Esophagus muscularis mucosa (tissue), 4 donors: ENCODE measurements at places on chromosomes 7 and 10. TPM values are rescaled to one million over a fixed set of nuclear protein-coding genes. Genes with fewer than 3 reads are reported as not detected.

GRCh38 chr7:135147341-135147898 lies 452 bp upstream of the TMEM140 start:
- no peaks in the 10 kb centered on the region for H3K36me3 ChIP-seq
- no peak for DNase-seq
- no peaks in the 10 kb centered on the region for H3K27me3 ChIP-seq
- peaks cover 45% of the 10 kb centered on the region for H3K4me1 ChIP-seq
- H3K27ac ChIP-seq = peak overlapping the region; percentile 92

- no peak overlapping the region for H3K27ac ChIP-seq
- no peak overlapping the region for H3K4me3 ChIP-seq
- H3K4me1 ChIP-seq = peaks cover 13% of the 10 kb centered on the region
These were observed 47.3 kb downstream of the LRRN3 start for GRCh38 chr7:111138193-111138569.

Gene NPFFR1
- total RNA-seq = not detected

GRCh38 chr7:41890631-41891274 lies 187.9 kb upstream of the INHBA start:
- H3K4me3 ChIP-seq = no peak overlapping the region
- no peak overlapping the region for H3K27ac ChIP-seq
- DNase-seq = no peak

Gene TMEM229A
- total RNA-seq = not detected

Gene LIPM
- not detected for total RNA-seq

DNA sequence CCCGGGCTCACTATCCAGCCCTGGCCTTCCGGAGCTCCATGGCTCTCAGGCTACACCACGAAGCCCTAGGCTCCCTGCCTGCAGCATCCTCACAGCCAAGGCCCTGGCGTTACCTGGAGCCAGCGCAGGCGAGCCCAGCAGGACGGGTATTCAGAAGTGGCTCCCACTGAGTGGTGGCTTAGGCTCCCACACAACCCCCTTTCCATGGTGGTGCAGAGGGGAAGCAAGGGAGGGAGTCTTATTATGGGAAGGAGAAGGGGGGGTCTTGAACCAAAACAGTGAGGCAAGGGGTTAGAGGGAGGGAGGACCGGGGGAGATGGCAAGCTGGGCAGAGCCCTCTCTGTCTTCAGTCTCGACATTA lies 29.6 kb upstream of the NDST2 start:
- peak overlapping the region; percentile 14 for H3K27ac ChIP-seq
- no peak overlapping the region for H3K4me3 ChIP-seq
- H3K27me3 ChIP-seq = no peaks in the 10 kb centered on the region

GRCh38 chr7:152383341-152384234 lies 52.2 kb downstream of the KMT2C start:
- no peak for DNase-seq
- H3K4me1 ChIP-seq = peaks cover 14% of the 10 kb centered on the region
- H3K27ac ChIP-seq = no peak overlapping the region
- no peaks in the 10 kb centered on the region for H3K36me3 ChIP-seq
- no peaks in the 10 kb centered on the region for H3K27me3 ChIP-seq

Gene FZD8
- 12.4 TPM for total RNA-seq

GRCh38 chr7:11313801-11314200 lies 340.1 kb downstream of the PHF14 start:
- H3K27me3 ChIP-seq = no peaks in the 10 kb centered on the region
- no peak overlapping the region for H3K27ac ChIP-seq
- no peaks in the 10 kb centered on the region for H3K4me1 ChIP-seq
- no peaks in the 10 kb centered on the region for H3K36me3 ChIP-seq
- no peak overlapping the region for H3K4me3 ChIP-seq
- DNase-seq = no peak

DNA sequence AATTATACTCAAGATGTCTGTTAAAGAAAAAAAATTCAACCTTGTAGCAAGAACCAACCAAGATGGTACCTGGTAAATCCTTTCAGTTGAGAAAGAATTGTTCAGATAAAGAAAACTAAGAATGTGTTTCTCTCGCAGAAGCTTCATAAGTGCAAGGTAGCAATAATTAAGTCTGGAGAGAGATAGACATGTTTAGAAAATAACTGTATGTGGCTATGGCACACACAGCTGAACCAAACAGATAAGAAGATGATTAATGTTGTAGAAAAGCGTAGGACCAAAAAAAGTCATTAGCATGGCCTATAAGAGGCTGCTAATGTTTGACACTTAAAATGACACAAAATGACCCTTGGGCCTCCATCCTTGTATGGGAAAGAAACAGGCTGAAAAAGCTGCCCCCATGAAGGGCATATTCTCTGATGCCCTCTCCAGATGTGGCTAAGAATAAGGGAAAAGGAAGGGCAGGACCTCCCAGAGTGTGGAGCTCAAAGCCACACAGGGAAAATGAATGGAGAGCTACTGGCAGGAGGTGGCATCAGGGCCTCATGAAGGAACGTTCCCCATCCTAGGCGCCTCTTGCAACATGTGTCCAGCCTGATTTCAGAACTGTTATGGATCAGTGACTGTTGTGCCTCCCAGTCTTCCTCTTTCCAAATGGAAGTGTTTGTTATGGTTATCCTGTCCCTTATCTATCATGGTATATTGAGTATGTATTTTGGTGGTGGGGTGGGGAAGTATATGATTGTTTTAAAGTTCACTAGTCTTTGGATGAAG lies 30.7 kb downstream of the TLL2 start:
- no peaks in the 10 kb centered on the region for H3K27me3 ChIP-seq
- H3K4me3 ChIP-seq = no peak overlapping the region
- H3K36me3 ChIP-seq = no peaks in the 10 kb centered on the region
- H3K27ac ChIP-seq = no peak overlapping the region

DNA sequence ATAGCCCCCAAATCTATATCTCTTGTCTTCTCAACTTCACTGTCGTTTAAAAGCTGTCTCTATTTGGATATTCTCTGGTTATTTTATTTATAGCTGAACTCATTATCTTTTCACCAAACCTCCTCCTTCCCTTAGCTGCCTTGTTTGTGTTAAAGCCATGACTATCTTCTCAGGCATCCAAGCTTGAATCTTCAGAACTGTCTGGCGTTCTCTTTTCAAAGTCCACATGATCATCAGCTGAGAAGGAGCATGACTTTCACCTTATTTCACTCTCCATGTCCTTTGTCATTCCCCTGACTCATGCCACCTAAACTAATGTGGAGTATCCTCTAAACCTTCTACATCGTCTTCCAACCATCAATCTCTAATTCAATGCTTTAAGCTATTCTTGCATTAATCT lies 5.7 kb upstream of the GLCCI1 start:
- H3K36me3 ChIP-seq = no peaks in the 10 kb centered on the region
- H3K4me3 ChIP-seq = no peak overlapping the region
- H3K4me1 ChIP-seq = no peaks in the 10 kb centered on the region
- no peak overlapping the region for H3K27ac ChIP-seq

GRCh38 chr10:125055446-125055845 lies 104.9 kb downstream of the CTBP2 start:
- no peak overlapping the region for H3K4me3 ChIP-seq
- H3K36me3 ChIP-seq = no peaks in the 10 kb centered on the region
- no peaks in the 10 kb centered on the region for H3K27me3 ChIP-seq
- peak overlapping the region; percentile 87 for H3K27ac ChIP-seq
- peaks cover 62% of the 10 kb centered on the region for H3K4me1 ChIP-seq

GRCh38 chr7:73613954-73614735 lies 10.2 kb downstream of the MLXIPL start:
- peaks cover 3% of the 10 kb centered on the region for H3K27me3 ChIP-seq
- H3K36me3 ChIP-seq = no peaks in the 10 kb centered on the region
- DNase-seq = no peak
- H3K4me3 ChIP-seq = no peak overlapping the region
- H3K27ac ChIP-seq = no peak overlapping the region

Gene GDF2
- total RNA-seq = not detected

DNA sequence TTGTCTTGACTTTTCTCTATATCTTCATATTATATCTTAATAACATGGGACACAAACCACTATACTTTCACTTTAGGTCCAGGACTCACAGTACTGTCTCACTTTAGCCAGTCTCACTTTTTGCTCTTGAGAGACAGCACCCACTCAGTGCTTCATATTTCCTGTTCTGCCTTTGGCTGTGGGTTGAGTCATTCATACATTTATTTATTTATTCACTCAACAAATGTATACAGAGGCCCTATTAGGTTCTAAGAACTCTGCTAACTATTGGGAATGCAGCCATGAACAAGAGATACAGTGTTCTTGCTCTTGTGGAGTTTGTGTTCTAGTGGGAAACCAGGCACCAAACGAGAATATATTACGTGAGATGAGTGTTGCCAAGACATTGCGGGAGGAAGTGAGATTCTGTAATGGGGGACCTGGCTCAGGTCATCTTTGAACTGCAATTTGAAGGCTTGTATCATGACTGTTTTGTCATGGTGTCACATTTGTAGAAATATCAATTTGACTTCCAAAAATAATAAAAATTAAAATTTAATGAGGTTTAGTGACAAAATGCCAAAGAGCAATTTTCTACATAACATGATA lies 190.1 kb downstream of the SDHAF3 start:
- no peaks in the 10 kb centered on the region for H3K36me3 ChIP-seq
- no peaks in the 10 kb centered on the region for H3K27me3 ChIP-seq
- H3K4me1 ChIP-seq = no peaks in the 10 kb centered on the region
- no peak overlapping the region for H3K27ac ChIP-seq

- no peaks in the 10 kb centered on the region for H3K36me3 ChIP-seq
- no peaks in the 10 kb centered on the region for H3K4me1 ChIP-seq
- no peaks in the 10 kb centered on the region for H3K27me3 ChIP-seq
- DNase-seq = no peak
- no peak overlapping the region for H3K4me3 ChIP-seq
- no peak overlapping the region for H3K27ac ChIP-seq
These were observed 27.4 kb downstream of the OGDHL start for GRCh38 chr10:49734676-49735075.

GRCh38 chr10:11835704-11836103 lies 12.5 kb downstream of the PROSER2 start:
- no peaks in the 10 kb centered on the region for H3K27me3 ChIP-seq
- DNase-seq = no peak
- no peak overlapping the region for H3K4me3 ChIP-seq
- no peaks in the 10 kb centered on the region for H3K36me3 ChIP-seq

- DNase-seq = no peak
- H3K27ac ChIP-seq = no peak overlapping the region
- no peaks in the 10 kb centered on the region for H3K36me3 ChIP-seq
- H3K4me3 ChIP-seq = no peak overlapping the region
- H3K27me3 ChIP-seq = no peaks in the 10 kb centered on the region
- no peaks in the 10 kb centered on the region for H3K4me1 ChIP-seq
These were observed 50.9 kb upstream of the SEMA3D start for GRCh38 chr7:85237721-85238120.

DNA sequence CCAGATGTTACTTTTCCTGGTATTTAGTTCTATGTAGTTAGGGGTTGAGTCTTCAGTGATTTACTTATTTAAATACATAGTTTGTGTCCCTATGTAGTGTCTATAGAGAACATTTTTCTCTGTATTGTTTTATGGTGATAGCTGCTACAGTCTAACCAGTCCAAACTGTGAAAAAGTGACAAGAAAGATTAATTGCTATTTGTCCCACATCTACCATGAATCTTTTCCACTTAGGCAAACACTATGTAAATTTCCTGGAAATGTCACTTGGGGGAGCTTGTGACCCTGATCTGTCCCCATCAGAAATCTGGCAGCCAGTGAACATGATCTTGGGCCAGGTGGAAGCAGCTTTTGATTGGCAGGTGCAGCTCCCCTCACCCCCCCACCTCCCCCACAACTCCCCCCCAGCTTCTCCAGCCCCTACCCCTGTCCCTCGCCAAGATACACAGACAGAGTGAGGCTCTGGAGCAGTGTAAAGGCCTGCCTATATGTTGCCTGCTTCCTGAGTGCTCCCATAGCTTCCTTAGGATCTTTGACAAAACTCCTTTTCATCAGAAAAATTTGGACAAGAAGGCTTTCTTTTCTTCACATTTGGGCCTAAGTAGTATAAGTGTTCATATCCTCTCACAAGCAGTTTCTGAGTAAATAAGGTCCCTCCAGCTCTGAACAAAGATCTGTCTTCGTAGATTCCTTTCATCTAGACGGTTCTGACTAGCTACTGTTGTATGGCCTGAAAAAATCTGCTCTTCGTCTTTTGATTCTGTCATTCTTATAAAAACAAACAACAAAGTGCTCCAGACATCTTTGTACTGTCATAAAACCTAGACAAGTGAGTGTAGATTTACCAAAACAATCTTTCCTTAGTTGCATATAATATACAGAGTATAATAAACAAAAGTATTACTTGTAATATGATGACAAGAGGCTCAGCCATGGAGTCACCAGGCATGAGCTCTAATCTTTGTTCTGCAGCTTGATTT lies 31.5 kb upstream of the SLC13A1 start:
- H3K36me3 ChIP-seq = no peaks in the 10 kb centered on the region
- no peak for DNase-seq
- no peaks in the 10 kb centered on the region for H3K27me3 ChIP-seq
- no peaks in the 10 kb centered on the region for H3K4me1 ChIP-seq
- no peak overlapping the region for H3K4me3 ChIP-seq

Gene DENND11
- 17.2 TPM for total RNA-seq

DNA sequence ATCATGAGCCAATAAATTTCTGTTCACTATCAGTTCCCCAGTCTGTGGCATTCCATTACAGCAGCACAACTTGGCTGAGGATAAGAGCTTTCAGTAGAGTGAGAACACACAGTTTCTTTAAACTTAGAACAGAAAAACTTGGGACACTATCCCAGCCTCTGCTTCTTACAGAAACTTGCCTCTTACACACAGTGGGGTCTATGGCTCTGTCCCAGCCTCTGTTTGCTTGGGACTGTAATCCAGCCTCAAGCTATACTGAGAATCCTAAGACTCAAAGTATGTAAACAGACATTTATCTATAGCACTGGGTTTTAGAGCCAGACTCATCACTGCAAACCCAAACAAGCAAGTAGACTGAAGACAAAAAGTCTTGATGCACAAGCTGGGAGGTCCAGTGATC lies 355.8 kb upstream of the VSTM2A start:
- no peaks in the 10 kb centered on the region for H3K4me1 ChIP-seq
- H3K4me3 ChIP-seq = no peak overlapping the region
- H3K27ac ChIP-seq = no peak overlapping the region
- H3K27me3 ChIP-seq = no peaks in the 10 kb centered on the region

Gene POU6F2
- total RNA-seq = not detected

DNA sequence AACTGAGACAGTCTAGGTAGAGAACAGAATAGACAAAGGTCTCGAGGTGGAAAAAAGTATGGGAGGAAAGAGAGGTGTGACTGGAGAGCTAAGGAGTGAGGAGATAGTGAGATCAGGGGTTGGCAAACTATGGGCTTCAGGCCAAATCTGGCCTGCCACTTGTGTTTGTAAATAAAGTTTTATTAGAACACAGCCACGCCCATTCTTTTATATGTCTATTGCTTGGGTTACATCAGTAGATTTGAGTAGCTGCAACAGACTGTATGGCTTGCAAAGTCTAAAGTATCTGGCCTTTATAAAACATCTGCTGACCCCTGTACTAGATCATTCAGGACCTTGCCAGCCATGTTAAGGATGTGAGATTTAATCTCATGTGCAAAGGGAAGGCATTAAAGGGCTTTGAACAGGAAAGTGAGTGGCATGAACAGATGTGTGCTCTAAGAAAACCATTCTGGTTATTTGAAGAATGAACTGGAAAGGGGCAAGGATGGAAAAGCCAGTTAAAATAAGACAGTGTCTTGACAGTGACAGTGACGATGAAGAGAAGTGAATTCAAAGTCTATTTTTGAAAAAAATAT lies 240.3 kb downstream of the RNLS start:
- peaks cover 8% of the 10 kb centered on the region for H3K4me1 ChIP-seq
- DNase-seq = no peak
- no peak overlapping the region for H3K27ac ChIP-seq
- no peaks in the 10 kb centered on the region for H3K36me3 ChIP-seq
- no peak overlapping the region for H3K4me3 ChIP-seq

- peak overlapping the region; percentile 61 for H3K27ac ChIP-seq
- H3K27me3 ChIP-seq = no peaks in the 10 kb centered on the region
- DNase-seq = no peak
- no peak overlapping the region for H3K4me3 ChIP-seq
- peaks cover 60% of the 10 kb centered on the region for H3K4me1 ChIP-seq
These were observed 112.6 kb downstream of the EEPD1 start for GRCh38 chr7:36265680-36266079.

- H3K27ac ChIP-seq = no peak overlapping the region
- DNase-seq = no peak
These were observed 25.2 kb downstream of the ABCB1 start for GRCh38 chr7:87575521-87575920.
